ENCODE measurements at places on chromosomes 12 and 14.
A peak's percentile ranks its signal among the peaks of the same experiment; 100 is the strongest.

- no peak for DNase-seq
Measured at GRCh38 chr14:103395244-103395643, 10.0 kb downstream of the MARK3 start.

- DNase-seq = no peak
Measured at GRCh38 chr12:72790273-72790672, 518.1 kb downstream of the TRHDE start.

GRCh38 chr12:76080729-76081415 is 3.6 kb downstream of the NAP1L1 start:
- DNase-seq = no peak

DNA sequence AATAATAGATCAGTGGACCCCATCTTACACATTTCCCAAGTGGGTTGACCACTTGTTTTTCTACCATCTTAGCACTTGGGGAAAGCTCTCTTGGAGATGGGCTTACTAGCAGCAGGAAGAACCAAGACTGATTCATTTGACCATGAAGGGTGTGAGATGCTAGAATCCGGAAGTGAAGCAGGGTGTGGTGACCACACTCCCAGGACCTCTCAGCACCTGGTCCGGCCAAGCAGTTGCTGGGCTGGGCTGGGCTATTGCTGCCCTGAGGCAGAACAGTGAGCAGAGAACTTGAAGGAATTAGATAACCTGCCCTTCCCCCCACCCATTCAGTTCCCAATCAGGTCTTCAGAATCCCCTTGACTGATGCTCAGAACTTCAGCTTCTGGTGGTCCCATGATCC is 24.4 kb downstream of the ADCY6 start:
- no peak for DNase-seq

- DNase-seq = no peak
Measured at GRCh38 chr14:105939810-105940508, 413.6 kb downstream of the TMEM121 start.

DNA sequence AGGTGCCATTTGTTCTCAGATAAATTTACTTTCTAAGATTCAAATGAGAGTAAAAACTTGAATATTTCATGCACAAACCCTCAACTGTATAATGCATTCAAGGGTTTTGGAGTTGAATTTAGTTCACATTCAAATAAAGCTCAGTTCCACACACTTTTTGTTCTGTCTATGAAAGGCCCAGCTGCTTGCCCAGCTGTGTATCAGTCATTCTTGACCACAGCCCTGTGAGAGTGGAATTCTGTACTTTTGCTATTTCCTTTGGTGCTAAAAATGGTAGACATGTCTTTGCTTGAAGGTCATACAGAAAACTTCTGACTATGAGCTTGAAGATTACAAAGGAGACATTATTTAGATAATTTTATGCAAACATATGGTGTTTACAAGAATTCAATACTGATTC is 110.4 kb downstream of the KCNC2 start:
- DNase-seq = no peak

- DNase-seq = no peak
Measured at GRCh38 chr14:55556929-55557623, 22.9 kb upstream of the KTN1 start.

GRCh38 chr14:68263563-68264259 is 444.1 kb downstream of the RAD51B start:
- no peak for DNase-seq

DNA sequence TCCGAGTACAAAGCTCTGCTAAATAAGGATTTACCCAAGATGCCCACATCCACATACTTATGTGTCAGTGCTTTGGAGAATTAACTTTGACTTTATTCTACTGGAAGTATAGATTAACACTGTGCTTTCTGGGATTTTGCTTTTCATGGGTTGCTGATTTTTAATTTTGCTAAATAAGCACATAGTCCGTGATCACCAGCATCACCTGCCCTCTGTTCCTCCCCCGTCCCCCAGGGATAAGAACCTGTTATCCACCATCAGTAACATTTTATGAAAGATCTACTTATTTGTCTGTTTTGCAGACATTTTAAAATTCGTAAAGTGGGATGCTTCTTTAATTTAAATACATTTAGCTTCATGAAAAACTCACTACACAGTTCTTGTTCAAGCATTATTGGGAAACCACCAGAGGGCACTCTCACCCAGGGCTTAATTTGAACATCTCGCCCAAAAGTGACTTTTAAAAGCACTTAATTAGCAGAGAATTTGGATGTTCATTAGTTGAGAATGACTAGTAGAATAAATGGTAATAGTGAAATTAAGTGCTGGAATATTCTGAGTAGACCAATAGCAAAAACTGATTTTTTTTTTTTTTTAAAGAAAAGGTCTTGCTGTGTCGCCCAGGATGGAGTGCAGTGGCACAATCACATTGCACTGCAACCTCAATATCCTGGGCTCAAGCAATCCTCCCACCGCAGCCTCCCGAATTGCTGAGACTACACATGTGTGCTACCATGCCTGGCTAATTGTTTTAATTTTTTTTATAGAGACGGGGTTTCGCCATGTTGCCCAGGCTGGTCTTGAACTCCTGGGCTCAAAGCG is 35.7 kb downstream of the MRPL42 start:
- peak; percentile 75 for DNase-seq

DNA sequence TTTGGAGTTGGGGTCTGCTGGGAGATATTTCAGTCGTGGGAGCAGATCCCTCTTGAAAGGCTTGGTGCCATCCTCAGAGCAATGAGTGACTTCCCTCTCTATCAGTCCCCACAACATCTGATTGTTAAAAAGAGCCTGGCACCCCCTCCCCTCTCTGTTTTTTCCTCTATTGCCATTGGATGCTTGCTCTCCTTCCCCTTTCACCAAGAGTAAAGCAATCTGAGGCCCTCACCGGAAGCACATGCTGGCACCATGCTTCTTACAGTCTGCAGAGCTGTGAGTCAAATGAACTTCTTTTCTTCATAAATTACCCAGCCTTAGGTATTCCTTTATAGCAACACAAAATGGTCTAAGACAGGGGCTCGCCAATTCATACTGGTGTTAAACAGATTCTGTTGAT is 99.1 kb upstream of the CCND2 start:
- no peak for DNase-seq

GRCh38 chr12:104971306-104971705 is 13.2 kb upstream of the SLC41A2 start:
- no peak for DNase-seq

DNA sequence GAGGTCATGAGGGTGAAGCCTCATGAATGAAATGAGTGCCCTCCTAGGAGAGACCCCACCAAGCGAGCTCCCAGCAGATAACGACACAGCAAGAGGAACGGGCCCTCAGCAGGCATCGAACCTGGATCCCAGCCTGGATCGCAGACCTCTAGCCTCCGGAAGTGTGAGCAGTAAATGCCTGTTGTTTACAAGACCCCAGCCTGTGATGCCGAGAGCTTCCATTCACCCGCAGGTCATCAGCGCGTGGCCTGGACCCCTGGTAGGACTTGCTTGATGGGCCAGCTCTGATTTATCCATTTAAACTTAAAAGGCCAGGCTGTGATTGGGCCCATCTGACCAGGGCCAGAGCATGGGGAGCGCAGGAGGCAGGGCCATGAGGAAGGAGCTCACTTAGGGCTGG is 7.0 kb downstream of the TMEM179 start:
- no peak for DNase-seq

DNA sequence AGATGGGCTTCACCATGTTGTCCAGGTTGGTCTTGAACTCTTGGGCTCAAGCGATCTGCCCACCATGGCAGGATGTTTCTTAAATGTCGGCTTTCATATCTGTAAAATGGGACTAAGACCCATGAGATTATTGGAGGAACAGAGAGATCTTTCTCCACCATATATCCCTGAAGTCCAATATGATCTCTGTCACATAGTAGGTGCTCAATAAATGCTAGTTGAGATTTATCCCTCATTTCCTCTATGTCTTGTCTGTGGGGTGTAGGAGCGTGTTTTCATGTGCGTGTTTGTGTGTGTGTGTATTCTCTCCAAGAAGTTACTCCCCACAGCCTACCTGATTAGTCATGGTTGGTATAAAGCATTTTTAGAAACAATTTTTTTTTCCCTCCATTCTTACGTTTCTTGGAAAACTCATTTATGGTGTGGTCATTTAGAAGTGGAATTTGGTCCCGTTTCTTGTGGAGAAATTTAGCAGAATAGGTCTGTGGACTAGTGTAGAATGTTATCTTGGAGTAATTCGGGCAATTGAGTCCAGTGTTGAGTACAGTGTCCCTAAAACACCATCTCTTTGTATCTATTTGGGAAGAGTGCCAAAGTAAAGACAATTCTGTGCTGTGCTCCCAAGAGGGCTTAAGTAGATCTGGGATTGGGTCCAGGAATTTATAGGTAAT is 4.3 kb downstream of the STRAP start:
- no peak for DNase-seq
